ENCODE measurements at places on chromosomes 3 and 15.

DNA sequence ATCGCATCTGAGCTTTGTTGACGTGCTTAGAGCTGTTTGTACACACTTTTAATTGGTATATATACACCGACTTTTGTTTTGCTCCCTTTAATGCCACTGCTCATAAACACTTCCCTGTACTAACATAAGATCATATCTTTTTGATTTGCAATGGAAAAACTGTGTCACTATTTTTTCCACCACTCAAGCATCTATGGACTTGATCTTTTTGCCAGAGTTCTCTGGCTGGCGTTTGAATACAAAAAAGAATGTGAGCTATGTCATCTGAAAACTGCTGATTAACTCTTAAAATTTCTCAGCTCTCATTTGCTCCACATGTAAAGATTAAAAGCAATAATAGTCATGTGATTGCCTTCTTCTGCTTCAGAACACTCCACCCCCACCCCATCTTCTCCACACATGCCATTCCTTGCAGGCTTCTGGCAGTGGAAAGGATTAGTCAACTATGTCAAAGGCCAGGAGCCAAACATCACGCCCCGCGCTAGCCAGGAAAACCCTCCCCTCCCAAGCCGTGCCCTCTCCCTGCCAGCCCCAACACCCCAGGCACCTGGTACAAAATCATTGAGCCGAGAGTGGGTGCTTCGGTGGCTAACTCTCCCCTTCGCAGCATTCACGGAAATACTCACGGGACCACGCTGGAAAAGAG is 123.4 kb upstream of the MEF2A start:
- DNase-seq, result no peak

GRCh38 chr3:177150970-177151627 is 46.2 kb downstream of the TBL1XR1 start:
- no peak for DNase-seq

GRCh38 chr15:96851613-96852012 is 521.1 kb downstream of the NR2F2 start:
- no peak for DNase-seq

- no peak for DNase-seq
Measured at GRCh38 chr15:90412356-90413194, 24.5 kb downstream of the IQGAP1 start.

- DNase-seq, result no peak
Measured at GRCh38 chr3:140205598-140205997, 270.6 kb downstream of the CLSTN2 start.

DNA sequence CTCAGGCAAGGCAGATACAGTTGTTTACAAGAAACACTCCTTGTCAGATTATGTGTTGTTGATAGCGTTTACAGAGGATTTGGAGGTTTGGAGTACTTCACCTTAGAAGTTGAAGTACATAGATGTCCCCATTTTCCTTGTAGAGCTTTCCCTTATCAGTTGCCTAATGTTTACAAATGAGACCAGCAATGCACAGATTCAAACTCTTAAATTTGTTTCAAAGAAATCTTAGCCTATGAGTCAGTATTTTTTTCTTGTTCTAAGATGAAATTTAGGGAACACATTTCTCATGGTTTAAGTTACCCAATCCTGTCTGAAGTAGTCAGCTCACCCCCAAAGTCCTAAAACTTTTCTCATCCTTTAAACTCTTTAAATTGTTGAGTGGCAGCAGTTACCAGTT is 6.3 kb upstream of the EIF5A2 start:
- DNase-seq, result no peak

- no peak for DNase-seq
Measured at GRCh38 chr15:75235051-75235673, 23.0 kb upstream of the GOLGA6C start.

DNA sequence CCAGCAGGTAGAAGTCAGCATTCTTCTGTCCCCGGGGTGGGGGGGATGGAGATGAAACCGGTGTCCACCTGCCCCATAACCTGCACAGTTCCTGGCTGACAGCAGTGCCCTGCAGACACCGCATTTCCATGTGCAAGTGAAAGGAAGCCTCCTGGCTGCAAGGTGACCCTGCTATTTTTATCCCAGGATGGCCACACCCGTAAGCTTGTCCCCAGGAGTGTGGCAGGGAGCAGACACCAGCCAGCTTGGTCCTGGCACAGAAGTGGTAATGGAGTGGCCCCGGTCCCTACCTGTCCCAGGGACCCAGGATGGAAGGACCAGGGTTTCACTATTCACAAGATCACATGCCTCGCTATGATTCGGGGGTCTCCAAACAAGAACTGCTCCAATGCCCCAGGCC is 85.3 kb upstream of the RPL32 start:
- no peak for DNase-seq

GRCh38 chr3:104635872-104636580 is 730.7 kb upstream of the ALCAM start:
- no peak for DNase-seq

- no peak for DNase-seq
Measured at GRCh38 chr3:176734146-176734545, 463.1 kb downstream of the TBL1XR1 start.

DNA sequence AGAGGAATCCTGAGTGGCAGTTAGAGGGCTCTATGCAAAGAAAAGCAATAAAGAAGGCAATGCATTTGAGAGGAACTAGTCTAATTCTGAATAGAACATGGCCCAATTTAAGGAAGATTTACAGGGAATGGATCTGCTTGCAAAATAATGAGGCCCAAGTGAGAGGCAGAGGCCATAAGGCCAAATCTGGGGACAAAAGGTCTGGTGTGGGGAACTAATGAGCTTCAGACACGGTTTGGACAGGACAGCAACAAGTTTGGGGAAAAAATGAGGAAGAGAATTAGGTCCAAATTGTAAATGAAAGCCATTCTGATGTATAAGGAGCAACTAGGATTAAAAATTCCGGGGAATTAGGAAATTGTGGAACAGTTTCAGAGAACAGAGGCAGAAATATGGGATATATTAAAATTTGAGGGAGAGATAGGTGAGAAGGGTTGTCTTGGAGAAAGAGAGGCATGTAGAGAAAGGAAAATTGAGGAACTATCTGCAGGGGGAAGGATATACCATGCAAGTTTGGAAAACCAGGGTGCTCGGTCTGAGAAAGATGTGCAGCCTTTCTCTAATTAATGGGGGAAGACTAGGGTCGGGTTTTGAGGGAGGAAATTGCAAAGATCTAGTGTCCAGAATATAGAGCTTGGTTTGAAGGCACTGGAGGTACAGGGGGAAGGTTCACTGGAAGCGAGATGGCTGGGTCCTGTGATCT is 73.8 kb downstream of the RBPMS2 start:
- no peak for DNase-seq

DNA sequence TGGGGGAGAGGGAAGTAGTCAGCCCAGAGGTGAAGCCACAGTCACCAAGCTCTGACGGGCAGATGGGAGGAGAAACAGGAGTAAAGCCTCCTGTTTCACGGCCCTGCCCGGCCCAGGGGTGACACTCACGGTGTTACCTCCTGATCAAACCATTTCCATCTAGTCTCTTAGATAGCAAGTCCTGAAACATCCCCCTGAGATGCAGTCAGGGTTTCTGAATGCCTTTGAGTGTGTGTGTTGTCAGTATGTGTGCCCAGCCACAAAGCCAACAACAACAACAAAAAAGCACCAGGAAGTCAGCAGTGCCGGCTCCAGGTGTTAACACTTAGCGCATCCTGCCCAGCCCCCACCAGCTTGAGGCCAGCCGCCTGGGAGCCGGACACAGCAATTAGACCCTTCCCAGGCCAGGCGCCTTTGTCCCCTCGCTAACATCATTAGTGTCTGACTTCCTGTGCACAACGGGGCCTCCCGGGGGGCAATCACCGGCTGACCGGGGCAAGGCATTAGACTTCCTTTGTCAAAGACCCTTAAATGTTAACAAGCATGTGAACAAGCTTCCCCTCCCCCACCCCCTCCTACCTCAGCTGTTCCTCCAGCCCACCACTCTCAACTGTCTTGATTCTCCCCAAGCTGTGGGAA is 34.5 kb downstream of the IL17RD start:
- DNase-seq, result no peak

DNA sequence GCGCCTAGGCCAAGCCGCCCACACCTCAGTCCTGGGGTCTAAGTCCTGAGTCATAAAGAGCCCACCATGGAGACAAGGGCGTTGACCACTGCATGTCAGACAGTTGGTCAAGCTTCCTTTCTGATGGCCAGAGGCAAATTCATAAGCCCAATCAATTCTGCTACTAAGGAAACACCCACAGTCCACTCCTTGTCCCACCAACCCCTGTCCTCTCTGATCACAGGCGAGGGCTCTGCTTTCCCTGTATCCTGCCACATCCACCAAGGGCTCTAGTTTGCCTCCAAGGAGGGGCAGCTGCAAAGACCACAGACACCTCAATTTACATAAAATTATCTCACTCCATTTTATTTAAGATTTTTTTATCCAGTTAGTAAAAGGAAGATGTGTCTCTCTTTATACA is 25.3 kb downstream of the CHAC1 start:
- DNase-seq, result no peak

DNA sequence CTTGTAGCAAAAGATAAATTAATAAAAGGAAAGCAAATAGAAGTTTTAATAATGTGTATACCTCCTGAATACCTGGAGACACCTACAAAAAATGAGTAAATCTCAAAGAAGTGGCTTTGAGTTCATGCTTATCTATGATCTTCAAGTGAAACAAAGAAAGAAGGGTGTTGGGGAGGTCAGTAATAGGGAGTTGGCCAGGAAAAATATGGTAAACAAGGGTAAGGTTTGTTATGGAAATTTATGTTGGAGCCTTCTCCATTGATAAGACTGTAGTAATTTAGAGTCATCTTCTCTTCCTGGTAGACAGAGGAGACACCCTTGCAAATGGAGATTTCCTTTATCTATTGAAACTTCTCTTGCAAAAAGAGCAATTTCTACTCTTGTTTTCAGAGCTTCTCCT is 6.6 kb upstream of the CCR8 start:
- DNase-seq, result no peak

DNA sequence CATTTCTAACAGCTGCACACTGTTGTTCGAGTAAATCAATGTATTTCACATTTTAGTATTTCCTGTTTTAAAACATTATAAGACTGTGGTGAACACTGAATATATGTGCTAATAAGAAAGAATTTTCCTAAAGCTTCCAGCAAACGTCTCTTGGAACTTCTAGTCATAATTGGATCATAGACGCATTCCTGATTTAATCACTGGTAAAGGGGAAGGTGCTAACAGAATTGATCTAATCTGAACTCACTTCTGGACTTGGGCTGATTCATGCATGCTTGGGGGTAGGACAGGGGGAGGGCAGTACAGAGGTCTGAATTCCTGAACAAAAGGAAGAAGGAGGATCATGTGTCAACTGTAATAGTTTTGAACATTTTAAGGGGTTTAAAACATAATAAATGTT is 7.3 kb upstream of the LEKR1 start:
- no peak for DNase-seq

DNA sequence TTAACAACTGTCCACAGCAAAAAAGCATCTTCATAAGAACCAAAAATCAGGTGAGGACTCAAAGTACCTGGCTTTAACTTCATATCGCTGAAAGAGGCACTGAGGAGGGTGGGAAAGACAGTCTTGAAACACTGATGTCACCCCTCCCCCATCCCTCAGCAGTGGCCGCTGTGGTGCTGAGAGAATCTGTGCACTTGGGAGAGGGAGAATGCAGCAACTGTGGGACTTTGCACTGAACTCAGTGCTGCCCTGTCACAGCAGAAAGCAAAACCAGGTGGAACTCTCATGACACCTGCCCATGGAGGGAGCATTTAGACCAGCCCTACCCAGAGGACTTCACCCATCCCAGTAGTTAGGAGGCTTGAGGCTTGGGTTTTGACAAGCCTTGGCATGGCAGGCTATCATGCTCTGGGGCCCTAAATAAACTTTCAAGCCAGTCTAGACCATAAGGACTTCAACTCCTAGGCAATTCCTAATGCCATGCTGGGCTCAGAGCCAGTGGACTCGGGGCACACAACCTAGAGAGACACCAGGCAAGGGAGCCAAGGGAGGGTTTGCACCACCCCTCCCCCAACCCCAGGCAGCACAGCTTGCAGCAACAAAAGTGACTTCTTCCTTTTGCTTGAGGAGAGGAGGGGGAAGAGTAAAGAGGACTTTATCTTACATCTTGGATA is 6.1 kb upstream of the ZSCAN2 start:
- no peak for DNase-seq

- DNase-seq, result no peak
Measured at GRCh38 chr3:83601704-83602103, 1357.1 kb upstream of the CADM2 start.

- no peak for DNase-seq
Measured at GRCh38 chr3:108103040-108103751, 12.4 kb upstream of the CD47 start.

- DNase-seq, result no peak
Measured at GRCh38 chr15:62047282-62047827, 12.9 kb downstream of the VPS13C start.

- DNase-seq, result no peak
Measured at GRCh38 chr15:63818191-63818590, 15.6 kb downstream of the HERC1 start.

- no peak for DNase-seq
Measured at GRCh38 chr3:123198372-123198771, 3.4 kb upstream of the SEC22A start.

- no peak for DNase-seq
Measured at GRCh38 chr3:57784089-57784735, 28.1 kb downstream of the SLMAP start.

DNA sequence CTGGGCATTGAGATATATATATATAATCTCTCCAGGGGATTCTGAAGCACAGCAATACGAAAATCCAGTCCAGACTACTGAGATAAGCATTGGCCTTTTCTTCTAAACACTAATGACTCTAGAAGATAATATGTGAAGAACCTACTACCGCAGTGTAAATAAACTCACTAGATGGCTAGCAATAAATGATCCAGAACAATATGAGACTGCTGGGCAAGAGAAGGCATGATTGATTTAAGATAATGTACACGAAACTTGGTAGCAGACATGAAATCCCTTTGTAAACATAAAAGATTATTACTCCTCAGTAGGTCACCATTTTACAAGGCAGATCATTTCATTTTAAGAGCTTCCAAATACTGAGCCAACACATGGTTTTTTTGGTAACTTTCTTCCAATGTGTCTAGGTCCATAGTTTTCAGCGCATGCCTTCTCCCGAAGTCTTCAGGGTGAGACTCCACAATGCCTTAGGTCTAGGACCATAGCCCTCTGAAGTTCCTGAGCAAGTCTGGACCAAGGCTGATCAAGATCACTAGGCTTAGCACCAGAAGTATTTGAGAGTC is 193.2 kb downstream of the LRRN1 start:
- DNase-seq, result no peak

DNA sequence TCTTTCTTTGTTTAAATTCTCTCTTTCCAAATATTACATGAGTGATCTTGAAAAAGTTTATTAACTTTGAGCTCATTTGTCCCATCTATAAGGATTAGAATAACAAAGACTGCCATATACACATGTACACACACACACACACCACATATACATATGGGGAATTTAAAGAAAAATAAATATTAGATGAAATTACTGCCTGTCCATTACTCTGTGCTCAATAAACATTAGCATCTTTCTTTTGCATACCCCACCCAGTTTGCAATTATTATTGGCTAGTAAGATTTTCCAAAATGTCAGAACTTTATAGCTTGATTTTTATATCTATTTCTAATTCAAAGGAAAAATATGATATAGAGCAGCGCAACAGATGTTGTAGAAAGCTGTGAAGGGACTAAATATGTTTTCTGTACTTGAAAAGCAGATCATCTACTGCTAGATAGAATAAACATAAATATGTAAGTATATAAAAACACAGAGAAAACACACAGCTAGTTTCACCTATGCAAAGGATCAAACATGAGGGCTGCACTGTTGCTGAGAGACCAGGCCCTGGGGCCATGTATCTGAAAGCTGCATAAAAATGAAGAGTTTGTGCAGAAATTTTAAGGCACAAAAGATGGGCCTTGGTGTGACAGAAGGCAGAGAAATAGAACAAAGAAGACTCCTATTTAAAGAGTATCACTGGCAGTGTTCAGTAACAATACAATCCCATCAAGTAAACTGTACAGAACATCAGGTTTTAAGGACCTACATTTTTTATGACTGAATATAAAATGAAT is 114.2 kb upstream of the NECTIN3 start:
- no peak for DNase-seq

Data from SIG-M5 (cell line).